ENCODE measurements at places on chromosomes 3 and 15. TPM values are rescaled to one million over a fixed set of nuclear protein-coding genes. Genes with fewer than 3 reads are reported as not detected.

NLGN1 gene
- total RNA-seq: not detected

RPL39L gene
- 12.6 TPM for total RNA-seq

CCR5 gene
- 12.0 TPM for total RNA-seq

GRK7 gene
- not detected for total RNA-seq

ZBED2 gene
- total RNA-seq: 2.3 TPM

IGSF10 gene
- not detected for total RNA-seq

CADPS gene
- total RNA-seq: not detected

C2CD4A gene
- total RNA-seq: not detected

CPLX3 gene
- not detected for total RNA-seq

SAMMSON gene
- total RNA-seq: not detected

COX5A gene
- total RNA-seq: 209 TPM

LEKR1 gene
- total RNA-seq: 1.2 TPM

AMT gene
- total RNA-seq: 5.7 TPM

WNT7A gene
- total RNA-seq: 0.41 TPM

VGLL3 gene
- total RNA-seq: not detected
